ENCODE measurements at places on chromosomes 6 and 20.

DNA sequence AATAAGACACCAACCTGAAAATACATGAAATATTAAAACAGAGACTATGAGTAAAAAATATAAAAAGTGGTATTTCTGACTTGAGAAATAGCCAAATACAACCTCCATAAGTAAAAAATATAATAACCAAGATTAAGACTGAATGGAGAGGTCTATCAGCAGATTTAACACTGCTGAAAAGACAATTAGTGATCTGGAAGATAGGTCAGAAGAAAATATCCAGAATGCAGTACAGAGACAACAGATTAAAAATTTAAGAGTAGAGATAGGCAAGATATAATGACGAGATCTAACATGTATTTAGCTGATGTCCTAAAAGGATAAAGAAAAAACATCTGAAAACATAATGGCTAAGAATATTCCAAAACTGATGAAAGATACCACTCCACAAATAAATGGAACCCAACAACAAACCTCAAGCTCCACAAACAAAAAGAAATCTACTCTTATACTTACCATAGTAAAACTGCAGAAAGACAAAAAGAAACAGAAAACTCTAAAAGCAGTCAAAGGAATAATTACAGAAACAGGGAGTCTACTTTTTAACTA is 18.8 kb downstream of the ESF1 start:
- DNase-seq = no peak

GRCh38 chr20:3678856-3679720 is 2.7 kb downstream of the ADAM33 start:
- no peak for DNase-seq

- no peak for DNase-seq
Measured at GRCh38 chr6:109478841-109479624, 4.0 kb downstream of the ZBTB24 start.

DNA sequence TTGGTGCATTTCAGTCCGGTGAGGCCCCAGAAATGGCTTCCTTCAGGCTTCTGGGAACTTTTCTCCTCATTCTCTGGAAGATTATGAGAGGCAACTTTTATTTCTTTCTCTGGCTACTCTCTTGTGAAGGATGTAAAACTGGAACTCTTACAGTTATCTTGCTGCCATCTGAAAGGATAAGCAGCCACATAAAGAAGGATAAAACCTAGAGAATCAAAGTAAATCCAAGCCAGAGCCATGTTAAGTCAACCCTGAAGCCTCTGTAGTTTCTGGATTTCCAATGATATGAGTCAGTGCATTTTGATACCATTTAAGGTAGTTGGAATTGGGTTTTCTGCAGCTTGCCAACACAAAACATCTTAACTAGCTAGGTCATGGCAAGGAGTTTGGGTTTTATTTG is 123.6 kb downstream of the MEI4 start:
- no peak for DNase-seq

- DNase-seq = peak; percentile 60
Measured at GRCh38 chr20:38893565-38894090, 32.6 kb upstream of the FAM83D start.

DNA sequence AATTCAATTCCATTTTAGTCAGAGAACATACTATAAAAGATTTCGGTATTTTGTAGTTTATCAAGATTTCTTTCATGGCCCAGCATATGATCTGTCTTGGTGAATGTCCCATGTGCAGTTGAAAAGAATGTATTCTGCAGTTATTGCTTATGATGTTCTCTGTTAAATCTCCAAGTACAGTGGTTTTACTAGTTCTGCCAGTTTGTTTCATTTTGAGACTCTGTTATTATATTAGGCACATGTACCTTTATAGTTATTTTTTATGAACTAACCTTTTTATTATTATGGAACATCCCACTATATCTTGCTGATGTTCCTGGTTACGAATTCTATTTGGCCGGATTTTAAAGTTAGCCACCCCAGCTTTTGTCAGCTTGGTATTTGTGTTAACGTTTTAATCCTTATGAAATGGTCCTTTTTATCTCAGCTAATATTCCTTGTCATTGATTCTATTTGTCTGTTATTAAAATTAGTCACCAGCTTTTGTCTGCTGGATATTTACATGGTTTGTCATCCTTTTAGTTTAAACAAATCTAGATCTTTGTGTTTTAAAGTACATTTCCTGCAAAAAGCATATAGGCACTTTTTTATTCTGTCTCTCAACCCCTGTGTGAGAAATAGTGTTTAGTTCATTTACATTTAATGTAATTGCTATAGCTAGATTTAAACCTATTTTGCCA is 48.9 kb downstream of the VTA1 start:
- DNase-seq = no peak

All from activated CD8-positive, alpha-beta memory T cell treated with anti-CD3 and anti-CD28 coated beads for 48 hours (primary cell).